ENCODE measurements at places on chromosomes 5 and 9. TPM values are rescaled to one million over a fixed set of nuclear protein-coding genes. Genes with fewer than 3 reads are reported as not detected.

UBAP1 gene
- 45.9 TPM for total RNA-seq

PDE8B gene
- total RNA-seq: 1.3 TPM

HAND1 gene
- total RNA-seq: not detected

IFNA21 gene
- total RNA-seq: not detected

GBA2 gene
- 30.0 TPM for total RNA-seq

SPATA31E1 gene
- not detected for total RNA-seq

EIF4EBP3 gene
- 3.6 TPM for total RNA-seq

BASP1 gene
- total RNA-seq: 269 TPM

ANKRD31 gene
- total RNA-seq: 0.05 TPM

IFNB1 gene
- total RNA-seq: 0.23 TPM

NOL6 gene
- 67.1 TPM for total RNA-seq

NELFB gene
- total RNA-seq: 41.2 TPM

LHX6 gene
- total RNA-seq: 0.38 TPM

CCL28 gene
- total RNA-seq: not detected

PRRT1B gene
- total RNA-seq: 0.97 TPM

LRRC26 gene
- 1.5 TPM for total RNA-seq

SLC1A3 gene
- total RNA-seq: not detected

SAPCD2 gene
- total RNA-seq: 28.0 TPM

DAB2 gene
- 9.0 TPM for total RNA-seq

CARTPT gene
- total RNA-seq: not detected

ITGA2 gene
- total RNA-seq: 29.0 TPM

SURF1 gene
- 41.8 TPM for total RNA-seq

TAF11L2 gene
- total RNA-seq: not detected

PCDHGA1 gene
- total RNA-seq: 0.31 TPM

PCDHA4 gene
- 1.7 TPM for total RNA-seq

TEK gene
- 0.12 TPM for total RNA-seq

SLC6A19 gene
- total RNA-seq: not detected

PCDHA9 gene
- 0.04 TPM for total RNA-seq

ADAMTSL2 gene
- total RNA-seq: not detected

CAPSL gene
- not detected for total RNA-seq

PCDHGB2 gene
- total RNA-seq: not detected

RASA1 gene
- 23.9 TPM for total RNA-seq

OR1Q1 gene
- not detected for total RNA-seq

TAF11L5 gene
- total RNA-seq: not detected

TSC1 gene
- 15.4 TPM for total RNA-seq

NR5A1 gene
- total RNA-seq: not detected

PFN3 gene
- total RNA-seq: not detected

CTNNAL1 gene
- 49.0 TPM for total RNA-seq

LRRC19 gene
- not detected for total RNA-seq

HAUS6 gene
- total RNA-seq: 28.6 TPM

RNF14 gene
- 37.9 TPM for total RNA-seq

WASHC1 gene
- 12.4 TPM for total RNA-seq

C5orf63 gene
- total RNA-seq: 4.1 TPM

FAM221B gene
- total RNA-seq: not detected

Measured in A549 treated with RU486 at 1 μM for 4 hours (cell line).